ENCODE measurements at places on chromosomes 2 and 18.

GRCh38 chr2:159129269-159129668 lies 157.2 kb downstream of the WDSUB1 start:
- no peak for DNase-seq

GRCh38 chr2:189483571-189483970 lies 42.3 kb downstream of the WDR75 start:
- DNase-seq: no peak

- DNase-seq: no peak
These were observed 42.8 kb upstream of the KCNG2 start for GRCh38 chr18:79754831-79755351.

DNA sequence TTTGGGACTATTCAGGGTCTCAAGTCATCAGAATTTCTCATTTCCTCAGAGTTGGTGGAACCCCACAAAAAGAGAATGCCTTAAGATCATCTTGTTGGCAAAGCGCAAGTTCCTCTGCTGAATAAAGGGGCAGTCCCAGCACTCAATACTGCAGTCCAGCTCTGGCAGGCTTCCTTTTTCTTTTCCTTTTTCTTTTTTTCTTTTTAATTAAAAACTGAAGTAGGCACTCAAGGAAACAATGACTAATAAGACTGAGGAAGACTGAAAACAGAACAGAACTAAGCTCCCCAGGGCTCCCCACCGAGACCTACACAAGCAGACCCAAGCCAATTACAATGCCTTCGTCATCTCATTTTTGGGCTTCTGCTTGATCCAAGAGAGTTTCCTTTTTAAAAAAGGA lies 82.0 kb downstream of the STK39 start:
- peak; percentile 65 for DNase-seq

- DNase-seq: peak; percentile 99
These were observed at the start of gene ID2 for GRCh38 chr2:8681786-8682692. TSS of gene ID2 (plus strand) at chr2:8682056. CDS start at chr2:8682166, 110 bp downstream.

DNA sequence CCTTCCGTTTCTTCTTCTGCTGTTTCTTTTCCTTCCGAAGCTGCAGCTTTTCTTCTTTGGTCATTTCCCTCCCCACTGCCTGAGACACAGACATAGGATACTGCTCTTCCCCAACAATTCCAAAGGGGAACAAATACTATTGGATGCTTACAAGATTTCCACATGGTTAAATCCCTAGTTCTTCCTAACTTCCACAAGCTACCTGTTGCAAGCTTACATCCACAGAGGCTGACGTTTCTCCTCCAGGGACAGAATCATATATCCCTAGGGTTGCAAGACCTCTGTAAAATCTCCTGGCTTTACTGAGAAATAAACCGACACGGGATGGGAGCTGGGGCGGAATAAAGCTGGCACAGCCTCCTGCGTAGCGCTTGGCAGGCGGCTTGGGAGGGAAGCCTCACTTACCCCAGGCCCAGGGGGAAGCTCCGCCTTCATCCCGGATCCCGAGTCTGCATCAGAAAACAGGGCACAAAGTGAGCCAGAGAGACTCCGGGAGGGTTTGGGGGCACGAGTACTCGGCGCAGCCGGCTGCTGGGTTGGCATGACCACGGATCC lies 590 bp downstream of the EIF2B4 start:
- peak; percentile 40 for DNase-seq

DNA sequence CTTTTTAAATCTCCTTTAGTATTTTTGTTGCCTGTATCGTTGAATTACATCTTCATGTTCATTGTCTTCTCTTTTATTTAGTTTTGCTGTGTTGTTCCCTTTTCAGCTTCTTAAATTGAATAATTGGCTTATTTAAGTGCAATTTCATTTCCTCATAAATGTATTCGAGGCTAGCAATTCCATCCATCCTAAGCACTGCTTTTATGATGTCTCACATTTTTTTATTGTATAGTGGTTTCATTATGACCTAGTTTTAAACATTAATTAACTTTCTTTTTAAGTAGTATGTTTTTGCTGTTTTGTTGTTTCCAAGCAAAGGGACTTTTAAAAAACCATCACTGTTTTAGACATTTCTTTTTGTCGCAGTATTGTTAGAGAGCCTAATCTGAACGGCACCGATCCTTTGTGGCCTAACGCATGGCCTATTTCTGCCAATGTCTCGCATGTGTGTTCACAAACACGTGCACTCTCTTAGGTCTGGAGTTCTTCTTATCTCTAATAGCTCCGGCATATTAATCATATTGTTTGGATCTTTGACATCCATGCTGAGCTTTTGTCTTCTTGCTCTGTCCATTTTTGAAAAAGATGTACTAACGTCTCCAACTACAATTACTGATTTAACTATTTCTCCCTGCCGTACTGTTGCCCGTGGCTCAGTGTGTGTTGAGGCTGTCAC lies 59.6 kb upstream of the ZNF516 start:
- DNase-seq: no peak

- no peak for DNase-seq
These were observed 11.2 kb downstream of the CWC22 start for GRCh38 chr2:179995741-179996515.

DNA sequence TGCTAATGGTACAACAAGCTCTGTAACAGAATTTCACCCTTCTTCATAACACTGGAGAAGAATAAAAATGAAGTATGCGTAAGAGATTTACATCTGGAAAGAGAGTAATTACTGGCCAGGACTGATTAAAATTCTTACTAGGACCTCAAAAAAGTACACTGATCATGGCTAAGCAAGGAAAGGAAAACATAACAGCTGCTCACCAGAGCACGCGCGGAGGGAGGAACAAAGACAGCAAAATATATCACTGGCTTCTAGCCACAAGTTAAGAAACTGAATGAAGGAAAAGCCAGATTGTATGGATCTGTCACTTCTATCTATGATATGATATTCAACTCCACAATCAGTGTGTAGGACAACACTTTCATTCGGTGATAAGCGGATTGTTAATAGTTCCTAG lies 15.6 kb upstream of the CYTIP start:
- DNase-seq: no peak

DNA sequence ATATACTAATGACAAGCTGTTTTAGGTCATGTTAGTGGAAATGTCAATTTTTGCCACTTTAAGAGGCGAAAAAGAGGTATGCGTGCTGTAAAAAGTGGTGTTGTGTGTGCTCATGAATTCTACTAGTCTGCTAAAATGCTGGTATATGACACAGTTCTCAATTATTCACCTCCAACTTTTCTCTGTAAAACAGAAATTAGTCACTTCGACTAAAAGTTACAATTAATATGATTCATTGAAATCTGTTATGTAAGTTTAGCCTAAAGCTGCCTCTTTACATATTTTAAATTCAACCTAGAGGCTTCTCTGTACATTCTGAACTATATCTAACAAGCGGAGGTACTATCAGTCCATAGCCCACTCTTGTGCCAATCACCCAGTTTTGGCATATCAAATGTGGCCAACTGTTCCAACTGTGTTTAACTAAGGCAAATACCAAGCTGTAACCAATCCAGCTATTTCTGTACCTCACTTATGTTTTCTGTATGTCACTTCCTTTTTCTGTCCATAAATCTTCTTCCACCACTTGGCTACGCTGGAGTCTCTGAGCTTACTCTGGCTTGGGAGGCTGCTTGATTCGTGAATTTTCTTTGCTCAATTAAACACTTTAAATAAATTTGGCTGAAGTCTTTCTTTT lies 20.8 kb downstream of the BAZ2B start:
- peak; percentile 44 for DNase-seq

DNA sequence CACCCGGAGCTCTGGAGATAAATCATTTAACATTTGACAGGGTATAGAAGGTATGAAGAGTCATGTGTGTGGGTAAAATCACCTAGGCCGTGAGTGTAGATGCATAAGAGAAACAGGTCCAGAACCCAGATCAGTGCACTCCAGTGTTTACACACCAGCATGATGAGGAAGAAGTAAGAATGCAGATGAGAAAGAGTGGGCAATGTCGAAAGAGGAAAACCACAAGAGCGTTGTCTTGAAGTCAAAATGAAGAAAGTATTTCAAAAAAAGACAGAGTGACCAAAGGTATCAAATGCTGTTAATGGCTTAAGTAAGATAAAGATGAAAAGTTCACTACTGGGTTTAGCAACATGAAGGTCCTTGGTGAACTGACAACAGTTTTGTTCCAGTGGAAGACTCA lies 32.0 kb upstream of the PLB1 start:
- no peak for DNase-seq

GRCh38 chr2:110858135-110858725 lies 125.9 kb downstream of the ACOXL start:
- DNase-seq: no peak

- DNase-seq: peak; percentile 14
These were observed 1441.9 kb upstream of the ZEB2 start for GRCh38 chr2:145961846-145962245.

- no peak for DNase-seq
These were observed 1919.9 kb upstream of the LRRTM1 start for GRCh38 chr2:82224301-82224940.

- DNase-seq: no peak
These were observed 237.3 kb upstream of the MYT1L start for GRCh38 chr2:2568411-2568810.

- DNase-seq: no peak
These were observed 119.7 kb upstream of the SERPINE2 start for GRCh38 chr2:224158831-224159230.

GRCh38 chr2:174184915-174185314 lies 63.4 kb downstream of the OLA1 start:
- DNase-seq: no peak

GRCh38 chr2:71937396-71937795 lies 210.3 kb downstream of the CYP26B1 start:
- peak; percentile 57 for DNase-seq

DNA sequence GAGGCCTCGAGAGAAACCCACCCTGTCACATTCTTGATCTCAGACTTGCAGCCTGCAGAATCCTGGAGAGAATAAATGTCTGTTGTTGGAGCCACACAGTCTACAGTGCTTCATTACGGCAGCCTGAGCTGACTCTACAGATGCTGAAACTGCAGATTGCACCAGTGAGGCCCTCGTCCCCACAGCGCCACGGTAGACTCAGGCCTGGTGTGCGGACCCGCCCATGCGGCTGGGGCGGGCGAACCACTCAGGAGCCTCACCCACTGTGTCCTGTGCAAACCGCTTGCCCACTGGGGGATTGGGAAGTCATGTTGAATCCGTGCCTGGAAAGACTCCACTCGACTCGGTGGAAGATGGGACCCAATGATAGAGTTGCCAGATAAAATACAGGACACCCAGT lies 125.2 kb upstream of the COPS8 start:
- no peak for DNase-seq

DNA sequence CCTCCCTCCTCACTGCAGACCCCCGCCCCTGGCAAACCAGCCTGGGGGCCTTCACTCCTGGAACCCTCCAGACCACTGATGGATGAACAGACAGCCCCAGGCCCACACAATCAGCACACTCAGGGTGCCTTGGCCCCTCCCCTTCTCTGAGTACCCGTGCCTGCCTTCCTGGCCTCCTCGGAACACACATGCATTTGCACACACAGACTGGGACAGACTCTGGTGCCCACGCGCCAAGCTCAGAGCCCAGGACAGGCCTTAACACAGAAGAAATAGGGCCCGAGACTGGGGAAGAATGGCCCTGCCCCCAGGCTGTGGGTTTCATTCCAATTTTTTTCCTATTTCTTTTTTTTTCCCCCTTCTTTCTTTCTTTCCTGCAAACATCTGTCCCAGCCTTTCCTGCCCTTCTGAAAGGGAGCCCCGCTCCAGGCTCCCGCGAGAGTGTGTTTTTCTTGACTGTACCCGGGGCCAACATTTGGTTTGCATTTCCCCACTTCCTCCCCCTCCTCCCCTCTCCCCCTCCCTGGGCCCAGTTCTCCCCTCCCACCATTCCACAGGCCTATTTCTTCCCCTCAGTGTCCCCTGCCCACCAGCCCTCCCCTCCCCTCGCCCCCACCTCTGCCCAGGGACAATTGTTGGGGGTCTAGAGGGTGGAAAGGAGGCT lies 618 bp upstream of the TNS1 start:
- peak; percentile 90 for DNase-seq

DNA sequence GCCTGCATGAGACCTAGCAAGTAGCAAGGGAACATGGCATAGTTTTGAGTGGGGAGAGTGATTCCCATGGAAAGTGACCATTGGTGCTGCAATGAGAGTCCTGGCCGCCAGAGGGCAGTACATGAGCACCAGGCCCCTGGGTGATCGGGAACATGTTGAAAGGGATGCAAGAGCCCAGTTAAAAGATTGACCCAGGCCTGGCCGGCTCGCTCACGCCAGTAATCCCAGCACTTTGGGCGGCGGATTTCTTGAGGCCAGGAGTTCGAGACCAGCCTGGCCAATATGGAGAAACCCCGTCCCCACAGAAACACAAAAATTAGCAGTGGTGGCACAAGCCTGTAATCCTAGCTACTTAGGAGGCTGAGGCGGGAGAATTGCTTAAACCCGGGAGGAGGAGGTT lies 22.2 kb downstream of the FAP start:
- DNase-seq: peak; percentile 68

- DNase-seq: peak; percentile 44
These were observed 151.8 kb downstream of the IRS1 start for GRCh38 chr2:226647621-226648518.

DNA sequence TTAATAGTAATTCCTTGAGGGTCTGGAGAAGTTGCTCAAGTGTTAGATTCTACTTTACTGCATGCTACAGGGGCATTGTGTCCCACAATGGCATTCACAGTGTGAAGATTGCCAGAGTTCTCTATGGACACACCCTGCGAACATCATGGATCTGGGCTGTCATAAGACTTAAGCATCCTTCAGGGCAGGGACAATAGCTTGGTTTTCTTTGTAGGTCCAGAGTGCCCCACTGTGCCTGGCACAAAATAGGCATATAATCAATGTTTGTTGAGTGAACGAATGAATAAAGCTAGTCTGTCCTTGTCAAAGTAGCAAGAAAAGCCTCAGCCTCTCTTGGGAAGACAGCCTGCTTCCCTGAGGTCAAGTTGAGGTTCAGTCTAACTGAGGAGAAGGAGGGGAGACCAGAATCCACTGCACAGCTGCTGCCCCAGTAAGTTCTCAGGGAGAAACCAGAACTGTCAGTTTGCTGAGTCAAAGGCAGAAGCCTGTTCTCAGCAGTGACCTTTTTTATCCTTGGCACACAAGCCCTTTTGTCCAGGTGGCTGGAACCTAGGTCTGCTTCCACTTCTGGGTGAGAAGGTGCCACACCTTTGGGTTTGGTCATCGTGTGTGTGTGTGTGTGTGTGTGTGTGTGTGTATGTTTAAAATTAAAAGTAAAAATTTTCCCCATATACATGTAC lies 15.0 kb downstream of the INPP4A start:
- DNase-seq: no peak

GRCh38 chr2:20549691-20550348 lies 101.1 kb downstream of the HS1BP3 start:
- DNase-seq: no peak

- no peak for DNase-seq
These were observed 3.6 kb upstream of the MYOM1 start for GRCh38 chr18:3223356-3223755.

- no peak for DNase-seq
These were observed 33.6 kb downstream of the ATOH8 start for GRCh38 chr2:85787282-85787980.

- no peak for DNase-seq
These were observed 7.6 kb upstream of the SERPINB12 start for GRCh38 chr18:63534615-63535014.

Measured in fibroblast of upper back skin (primary cell).